NCI-H446 (cell line): ENCODE measurements at places on chromosomes 1 and 21.

DNA sequence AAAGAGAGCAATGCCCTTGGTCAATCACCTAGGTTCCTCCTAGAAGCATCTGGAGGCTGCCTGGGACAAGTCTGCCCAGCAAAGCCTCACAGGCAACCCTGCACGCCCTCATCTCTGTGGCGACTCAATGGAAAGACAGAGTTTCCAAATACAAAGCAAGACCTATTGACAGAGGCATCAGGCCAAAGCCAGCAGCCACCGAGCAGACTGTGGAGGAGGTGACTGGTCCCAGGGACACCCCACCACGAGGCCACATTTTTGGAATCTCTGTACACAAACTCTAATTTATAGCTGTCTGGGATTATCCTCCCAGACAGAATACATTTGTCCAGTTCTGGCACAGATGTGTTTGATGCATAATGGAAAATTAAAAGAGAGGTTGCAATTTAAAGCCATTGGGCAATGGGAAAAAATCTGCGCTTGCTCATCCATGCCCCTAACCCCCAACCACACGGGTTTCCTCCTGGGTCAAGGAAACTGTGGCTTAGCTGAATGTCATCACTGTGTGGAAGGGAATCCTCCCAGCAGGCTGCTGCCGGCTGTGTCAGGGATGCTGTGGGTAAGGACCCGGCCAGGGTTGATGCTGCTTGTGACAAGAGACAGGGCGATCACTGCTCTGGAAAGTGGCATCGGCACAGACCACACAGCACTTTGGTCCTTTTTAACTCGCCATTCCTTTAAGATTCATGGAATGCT is 14.3 kb downstream of the TSPAN2 start:
- no peak for DNase-seq

DNA sequence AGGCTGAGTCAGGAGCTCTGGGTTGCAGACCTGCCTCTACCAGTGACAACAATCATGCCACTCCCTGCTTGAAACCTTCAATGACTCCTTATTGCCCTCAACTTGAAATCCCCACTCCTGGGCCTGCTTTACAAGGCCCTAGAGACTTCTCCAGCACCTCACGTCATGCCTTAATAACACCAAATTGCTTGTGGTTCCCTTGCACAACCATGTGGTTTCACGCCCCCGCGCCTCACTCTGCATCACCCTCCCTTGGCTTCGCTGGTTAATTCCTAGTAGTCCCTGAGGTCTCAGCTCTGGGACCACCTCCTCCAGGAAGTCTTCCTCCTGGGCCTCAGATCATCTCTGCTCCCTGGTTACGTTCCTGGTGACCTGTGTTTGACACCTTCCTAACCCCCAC is 33.0 kb downstream of the EPHA2 start:
- DNase-seq = no peak

- DNase-seq = no peak
Measured at GRCh38 chr1:229951856-229952534, 115.0 kb upstream of the GALNT2 start.

- DNase-seq = no peak
Measured at GRCh38 chr1:240258910-240259309, 167.2 kb downstream of the FMN2 start.

DNA sequence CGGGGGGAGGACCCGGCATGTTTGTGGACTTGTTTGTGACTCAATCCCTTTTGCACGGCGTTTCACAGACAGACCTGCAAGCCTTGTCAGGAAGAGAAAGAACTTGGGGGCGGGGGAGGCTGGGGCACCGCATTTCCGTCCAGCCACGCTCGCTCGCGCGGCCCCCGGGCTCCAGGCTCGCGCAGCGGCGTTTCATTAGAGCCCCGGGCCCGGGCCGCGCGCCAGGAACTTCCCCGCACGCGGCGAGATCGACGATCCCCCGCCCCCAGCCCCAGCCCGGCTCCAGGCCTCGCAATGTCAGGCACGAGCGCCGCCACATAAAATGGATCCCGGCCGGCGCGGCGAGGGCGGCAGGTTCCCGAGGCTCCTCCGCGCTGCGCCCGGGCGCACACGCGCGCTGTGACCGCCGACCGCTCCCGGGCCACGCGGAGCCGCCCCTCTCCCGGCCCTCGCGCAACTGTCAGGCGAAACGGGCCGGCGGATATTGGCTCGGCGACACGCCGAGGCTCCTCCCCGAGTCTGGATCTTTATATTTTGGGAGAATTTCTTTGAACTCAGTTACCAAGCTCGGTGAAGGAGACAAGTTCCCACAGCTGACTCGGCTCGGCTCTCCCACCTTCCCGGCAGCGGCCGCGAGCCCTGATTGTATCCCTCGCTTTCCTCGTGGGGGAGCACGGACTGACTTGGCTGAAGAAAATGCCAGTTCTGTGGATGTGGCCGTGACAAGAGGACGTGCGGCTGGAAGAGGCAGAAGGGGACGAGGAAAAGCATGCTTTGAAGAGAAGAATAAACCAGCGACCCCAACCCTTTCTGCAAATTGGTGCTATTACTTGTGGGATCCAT is at the start of gene KIF26B:
Gene KIF26B (plus strand): TSS at position 557 of the 843 bp plus-strand sequence. CDS start 440 bp downstream, outside the sequence.
- no peak for DNase-seq

- DNase-seq = peak; percentile 96
Measured at GRCh38 chr1:155250633-155251449, 4.4 kb downstream of the ENTREP3 start.

DNA sequence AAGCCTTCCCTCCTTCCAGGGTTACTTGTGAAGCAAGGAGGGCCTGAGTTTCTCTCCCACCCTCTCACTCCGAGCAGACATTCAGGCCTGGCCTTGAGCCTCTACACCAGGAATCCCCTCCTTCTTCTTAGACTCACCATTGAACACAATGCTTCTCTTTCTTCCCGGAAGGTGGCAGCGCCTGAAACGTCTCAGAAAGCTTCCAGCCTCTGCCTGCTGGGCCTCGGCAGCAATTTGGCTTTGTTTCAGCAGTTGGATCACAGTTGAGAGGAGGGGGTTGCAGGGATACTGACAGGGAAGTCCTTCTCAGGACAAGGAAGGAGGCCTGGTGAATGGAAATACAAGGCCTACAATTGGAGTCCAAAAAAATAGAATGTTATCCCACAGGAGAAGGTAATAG is 6.3 kb downstream of the CLDN8 start:
- DNase-seq = no peak

GRCh38 chr1:82269431-82269830 is 468.7 kb downstream of the ADGRL2 start:
- DNase-seq = no peak

DNA sequence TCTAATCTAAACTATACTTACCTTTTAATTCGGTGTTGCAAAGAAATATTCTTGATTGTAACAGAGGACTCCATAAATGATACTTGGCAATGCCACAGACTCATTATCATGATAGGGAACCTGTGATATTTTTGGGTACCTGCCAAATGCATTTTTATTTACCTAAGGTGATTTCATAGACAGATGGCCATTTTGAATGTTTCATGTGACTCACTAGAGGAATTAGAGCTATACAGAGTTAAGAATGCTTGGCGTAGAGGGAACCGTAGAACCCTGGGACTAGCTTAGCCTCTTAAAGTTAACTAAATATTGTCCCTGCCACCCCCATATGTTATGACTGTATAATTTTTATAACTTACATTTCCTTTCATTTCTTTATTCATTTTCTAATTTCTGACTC is 136.1 kb downstream of the DISP1 start:
- DNase-seq = no peak

DNA sequence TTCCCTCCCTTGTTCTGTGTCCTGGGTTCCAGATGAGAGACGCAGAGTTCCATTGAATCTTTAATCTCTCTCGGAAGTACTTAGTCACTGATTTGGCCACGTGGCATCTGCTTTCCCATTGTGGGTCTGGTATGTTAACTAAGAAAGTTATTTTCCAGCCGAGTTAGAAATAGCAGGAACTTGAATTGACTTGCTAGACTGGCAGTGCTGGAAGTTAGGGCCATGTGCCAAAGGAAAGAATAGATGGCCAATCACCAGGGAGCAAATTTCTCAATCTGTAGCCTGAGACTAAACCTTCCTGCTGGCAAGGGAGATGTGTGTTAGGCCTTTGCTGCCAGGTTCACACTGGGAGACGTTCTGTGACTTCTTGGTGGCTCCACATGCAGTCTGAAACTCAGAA is 24.2 kb upstream of the SLFNL1 start:
- peak; percentile 89 for DNase-seq

DNA sequence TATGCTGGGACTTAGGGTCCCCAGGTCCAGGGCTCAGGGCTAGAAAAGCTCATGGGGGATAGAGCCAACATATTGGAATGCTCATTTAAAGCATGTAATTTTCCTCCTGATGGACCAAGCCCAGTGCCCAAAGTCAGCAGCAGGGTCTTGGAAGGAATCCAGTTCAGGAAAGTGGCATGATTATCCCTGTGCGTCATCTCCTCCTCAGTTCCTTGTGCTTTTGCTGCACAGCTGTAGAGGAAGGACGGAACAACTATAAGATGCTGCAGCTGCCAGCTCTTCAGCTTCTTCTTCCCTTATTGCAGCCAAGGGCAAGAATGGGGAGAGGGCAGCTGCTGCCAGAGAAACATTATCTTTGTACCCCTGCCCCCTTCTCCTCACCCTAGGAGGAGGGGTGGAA is 58.4 kb downstream of the OVGP1 start:
- no peak for DNase-seq

DNA sequence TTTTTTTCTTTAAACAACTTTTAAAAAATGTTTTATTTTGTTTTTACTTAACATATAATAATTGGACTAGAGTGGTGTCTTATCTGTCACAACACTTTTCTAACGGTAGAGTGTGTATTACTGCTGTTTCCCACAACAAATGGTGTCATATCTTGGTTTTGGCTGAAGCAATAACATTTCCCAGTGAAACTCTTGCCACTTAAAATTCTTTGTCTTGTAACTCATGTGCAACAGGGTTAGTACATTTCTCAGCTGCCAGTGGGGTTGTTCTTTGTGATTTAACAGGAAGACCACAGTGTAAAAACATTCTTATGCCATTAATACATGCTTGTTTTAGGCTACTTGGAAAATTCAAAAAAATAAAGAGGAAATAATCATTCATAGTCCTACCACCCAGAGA is 43.5 kb downstream of the ALPL start:
- no peak for DNase-seq

- no peak for DNase-seq
Measured at GRCh38 chr1:215501496-215501895, 65.6 kb upstream of the KCTD3 start.

GRCh38 chr1:204520834-204521709 is 4.9 kb downstream of the MDM4 start:
- DNase-seq = no peak

- no peak for DNase-seq
Measured at GRCh38 chr1:243730487-243731150, 119.4 kb downstream of the AKT3 start.

DNA sequence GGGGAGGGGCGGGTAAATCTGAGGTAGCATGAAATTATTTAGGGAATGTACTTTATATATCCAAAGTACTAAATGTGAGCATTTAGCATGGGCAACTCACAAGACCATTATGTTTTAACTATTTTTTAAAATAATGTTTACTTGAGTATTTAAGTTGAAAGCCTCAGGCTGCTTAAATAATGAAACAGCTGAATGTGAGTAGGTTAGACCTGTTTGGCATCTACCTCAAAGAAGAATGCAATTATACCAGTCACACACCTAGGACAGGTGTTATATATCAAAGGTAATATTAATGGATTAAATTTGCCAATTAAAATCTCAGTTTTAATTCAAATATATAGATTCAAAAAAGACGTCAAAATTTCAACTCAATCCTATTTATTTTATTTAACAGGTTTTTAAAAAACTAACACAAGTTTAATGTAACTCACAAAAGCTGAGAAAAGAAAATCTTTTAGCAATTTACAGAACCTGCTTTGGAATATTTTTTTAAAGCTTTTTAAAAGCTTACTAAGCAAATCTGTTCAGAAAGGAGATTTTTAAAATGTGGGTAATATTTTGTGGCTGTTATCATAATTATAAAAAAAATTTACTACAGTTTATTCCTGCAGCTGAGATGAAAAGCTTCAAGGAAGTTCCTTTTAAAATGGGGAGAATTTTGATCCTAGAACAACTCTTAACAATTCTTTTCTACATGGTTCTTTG is 104.6 kb upstream of the LBR start:
- no peak for DNase-seq

DNA sequence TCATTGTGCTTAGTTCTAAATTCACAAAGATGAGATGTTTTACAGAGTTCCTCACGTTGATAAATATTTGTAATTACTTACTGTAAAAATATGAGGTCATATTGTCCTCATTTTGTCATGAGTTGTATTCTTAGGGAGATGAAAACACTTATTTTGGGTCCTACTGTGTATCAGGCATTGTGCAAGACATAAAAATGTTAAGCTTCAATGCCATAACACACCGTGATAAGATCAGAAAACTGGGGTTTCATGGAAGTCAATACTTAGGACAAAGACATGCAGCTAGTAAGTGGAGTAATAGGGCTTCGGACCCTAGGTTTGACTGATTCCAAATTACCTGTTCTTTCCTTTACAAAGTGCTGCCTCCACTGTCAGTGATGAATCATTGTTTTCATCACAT is 720.7 kb upstream of the ZP4 start:
- DNase-seq = no peak

GRCh38 chr1:177346790-177347359 is 176.1 kb downstream of the BRINP2 start:
- DNase-seq = no peak

DNA sequence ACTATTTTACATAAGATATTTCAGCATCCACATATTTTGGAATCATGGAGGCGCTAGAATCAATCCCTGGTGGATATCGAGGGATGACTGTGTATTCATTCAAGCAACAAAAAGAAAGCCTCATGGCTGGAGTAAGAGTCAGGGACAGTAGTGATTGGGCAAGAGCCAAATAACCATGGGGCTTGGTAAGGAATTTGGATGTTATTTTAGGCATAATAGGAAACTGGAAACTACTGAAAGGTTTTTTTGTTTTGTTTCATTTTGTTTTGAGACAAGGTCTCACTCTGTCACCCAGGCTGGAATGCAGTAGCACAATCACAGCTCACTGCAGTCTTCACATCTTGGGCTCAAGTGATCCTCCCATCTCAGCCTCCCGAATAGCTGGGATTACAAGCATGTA is 33.8 kb upstream of the EYA3 start:
- DNase-seq = no peak

GRCh38 chr1:38210021-38210894 is 163.7 kb upstream of the POU3F1 start:
- peak; percentile 76 for DNase-seq

- peak; percentile 66 for DNase-seq
Measured at GRCh38 chr1:68623700-68624099, 126.8 kb upstream of the DEPDC1 start.

GRCh38 chr1:112510340-112510739 is 1.6 kb downstream of the WNT2B start:
- DNase-seq = no peak

DNA sequence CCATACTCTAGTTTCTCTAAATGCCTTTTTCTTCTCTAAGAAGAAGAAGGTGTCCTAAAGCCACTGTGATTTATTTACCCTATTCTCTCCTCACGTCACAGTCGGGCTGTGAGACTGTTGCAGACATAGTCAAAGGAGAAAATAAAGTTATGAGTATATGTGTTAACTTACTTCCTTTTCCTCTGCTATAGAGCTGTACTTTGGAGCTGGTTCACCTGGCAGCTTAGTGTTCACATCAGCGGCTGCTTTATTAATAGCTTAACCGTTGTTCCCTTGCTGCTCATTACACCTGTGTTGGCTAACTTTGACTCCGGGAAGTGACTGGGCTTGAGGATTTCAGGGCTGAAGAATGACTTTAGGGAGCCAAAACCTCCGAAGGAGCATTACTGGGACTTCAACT is 3.6 kb downstream of the PFKFB2 start:
- no peak for DNase-seq
